ENCODE measurements at places on chromosomes 7 and 10.

- DNase-seq: no peak
These were observed 122.9 kb downstream of the LYZL1 start for GRCh38 chr10:29411666-29412315.

DNA sequence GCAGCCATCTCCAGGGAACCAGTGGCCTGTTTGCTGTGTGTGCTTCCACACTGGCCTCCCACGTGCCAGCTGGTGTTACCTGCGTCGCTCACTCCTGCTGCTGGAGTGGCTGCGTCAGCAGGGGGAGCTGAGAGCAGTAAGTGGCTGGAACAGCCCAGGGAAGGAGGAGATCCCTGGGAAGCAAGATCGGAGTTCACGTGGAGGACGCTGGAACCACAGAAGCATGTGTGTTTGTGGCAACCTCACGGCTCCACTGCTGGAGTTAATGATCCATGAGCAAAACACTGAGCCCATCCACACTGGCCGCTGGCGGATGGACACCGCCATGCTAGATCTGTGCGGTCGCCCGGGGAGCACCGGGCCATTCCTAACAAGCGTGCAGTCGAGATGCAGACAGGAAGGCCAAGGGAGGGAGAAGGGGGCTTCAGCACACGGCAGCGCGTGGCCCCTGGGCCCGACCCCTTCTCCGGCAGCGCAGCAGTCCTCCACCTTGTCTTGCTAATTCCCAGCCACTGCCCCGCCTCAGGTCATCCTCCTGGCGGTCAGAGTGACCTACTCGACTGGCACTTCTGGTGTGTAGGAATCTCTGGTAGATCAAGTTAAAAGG is 68.5 kb upstream of the EEPD1 start:
- peak; percentile 74 for DNase-seq

GRCh38 chr10:23897861-23898260 is 311.1 kb upstream of the KIAA1217 start:
- no peak for DNase-seq

DNA sequence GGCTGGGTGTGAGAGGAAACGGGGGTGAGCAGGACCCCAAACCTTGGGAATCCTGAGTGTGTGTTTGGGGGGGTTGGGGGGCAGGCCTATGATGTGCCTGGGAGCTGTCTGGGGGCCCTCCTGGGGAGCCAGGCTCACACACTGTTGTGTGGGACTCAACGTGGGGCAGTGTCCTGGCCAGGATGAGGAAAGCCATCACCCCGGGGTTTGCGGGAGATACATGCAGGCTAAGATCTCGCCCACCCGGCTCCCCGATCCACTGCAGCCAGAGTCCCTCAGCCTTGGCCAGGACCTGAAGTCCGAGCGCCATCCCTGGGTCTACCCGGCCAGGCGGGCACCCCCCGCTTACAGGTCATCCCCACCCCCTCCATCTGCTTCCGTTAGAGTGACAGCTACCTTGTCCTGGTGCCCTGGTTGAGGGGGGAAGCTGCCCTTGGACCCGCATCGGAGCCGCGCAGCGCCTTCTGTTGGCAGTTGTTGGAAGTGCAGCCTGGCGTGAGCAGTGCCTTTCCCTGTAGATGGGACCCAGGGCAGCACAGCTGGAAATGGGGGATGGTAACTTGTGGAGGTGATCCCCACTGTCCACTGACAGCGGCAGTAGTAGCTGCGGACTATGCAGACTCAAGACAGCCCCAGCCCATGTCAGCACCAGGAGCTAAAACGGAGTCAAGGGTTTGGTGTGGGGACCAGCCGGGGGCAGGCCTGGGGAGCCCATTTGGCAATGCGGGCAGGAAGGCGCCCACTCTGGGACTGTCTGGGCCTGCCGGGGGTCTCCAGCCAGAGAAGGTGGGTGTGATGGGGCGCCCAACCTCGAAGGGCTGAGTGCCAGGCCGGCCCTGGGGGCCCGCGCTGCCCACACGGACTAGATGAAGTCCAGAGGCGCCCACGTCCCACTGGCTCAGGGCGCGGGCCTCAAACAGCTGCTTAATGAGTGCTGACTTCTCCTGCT is 885.6 kb upstream of the ZNF722 start:
- DNase-seq: no peak

DNA sequence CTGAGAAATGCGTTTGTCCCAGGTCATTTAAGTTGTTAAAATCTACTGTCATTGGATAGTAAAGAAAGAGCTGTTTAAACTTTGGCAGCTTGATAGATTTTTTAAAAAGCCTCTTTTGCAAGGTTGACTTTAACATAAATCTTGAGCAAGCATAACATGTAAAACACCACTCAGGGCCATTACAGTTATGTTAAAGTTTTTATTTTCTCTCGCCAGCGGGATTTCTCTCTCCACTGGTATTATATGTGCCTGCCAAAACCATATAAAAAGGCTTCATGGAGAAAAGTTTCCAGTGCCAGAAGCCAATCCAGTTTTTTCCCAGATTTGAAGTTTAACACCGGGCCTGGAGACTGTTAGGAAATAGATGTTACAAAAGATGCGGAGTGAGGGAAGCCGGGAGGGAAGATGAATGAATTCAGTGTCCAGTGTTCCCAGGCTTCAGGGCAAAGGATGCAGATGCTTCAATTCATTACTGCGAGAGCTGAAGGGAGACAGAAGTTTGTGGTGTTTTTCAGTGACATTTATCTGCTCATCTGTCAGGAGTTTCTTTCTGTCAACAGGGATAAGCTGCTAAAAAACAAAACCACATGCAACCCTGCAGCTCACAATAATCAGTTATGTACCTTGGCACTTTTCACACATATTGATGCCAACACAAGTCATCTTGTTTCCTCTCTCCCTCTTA is 155.5 kb downstream of the SPAG6 start:
- DNase-seq: no peak

- peak; percentile 99 for DNase-seq
These were observed 520.0 kb downstream of the PARD3 start for GRCh38 chr10:34295142-34295548.

DNA sequence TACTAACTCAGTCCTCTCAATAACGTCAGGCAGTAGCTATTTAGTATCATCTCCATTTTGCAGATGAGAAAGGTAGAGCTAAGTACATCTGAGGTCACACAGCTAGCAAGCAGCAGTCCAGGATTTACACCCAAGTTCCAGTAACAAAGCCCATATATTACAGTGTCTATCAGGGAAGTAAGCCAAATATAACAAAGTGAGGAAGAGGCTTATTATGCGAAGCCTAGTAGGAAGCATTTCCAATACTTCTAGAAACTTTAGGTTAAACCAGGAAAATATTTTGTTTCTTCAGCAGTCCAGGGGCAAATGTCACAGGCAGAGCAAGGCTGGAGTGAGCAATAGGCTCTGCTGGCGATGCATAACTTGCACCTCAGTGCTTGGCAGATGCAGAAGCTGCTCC is 53.9 kb downstream of the NOC3L start:
- DNase-seq: no peak

DNA sequence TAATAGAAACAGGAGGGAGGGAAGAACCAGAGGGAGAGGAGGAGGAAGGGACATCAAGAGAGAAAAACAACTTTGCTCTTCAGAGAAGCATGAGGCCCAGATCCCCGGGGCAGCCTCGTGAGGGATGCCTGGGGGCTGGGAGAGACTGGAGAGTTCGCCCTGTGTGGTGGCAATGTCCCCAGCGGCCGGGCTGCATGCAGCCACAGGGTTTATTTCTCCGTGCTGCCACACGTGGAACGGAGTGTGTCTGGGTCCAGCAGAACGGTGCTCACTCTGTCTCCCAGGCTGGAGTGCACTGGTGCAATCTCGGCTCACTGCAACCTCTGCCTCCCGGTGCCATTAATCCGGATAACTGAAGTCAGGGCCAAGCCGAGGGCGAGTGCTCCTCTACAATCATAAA is 257.7 kb downstream of the ACTR3B start:
- DNase-seq: no peak

DNA sequence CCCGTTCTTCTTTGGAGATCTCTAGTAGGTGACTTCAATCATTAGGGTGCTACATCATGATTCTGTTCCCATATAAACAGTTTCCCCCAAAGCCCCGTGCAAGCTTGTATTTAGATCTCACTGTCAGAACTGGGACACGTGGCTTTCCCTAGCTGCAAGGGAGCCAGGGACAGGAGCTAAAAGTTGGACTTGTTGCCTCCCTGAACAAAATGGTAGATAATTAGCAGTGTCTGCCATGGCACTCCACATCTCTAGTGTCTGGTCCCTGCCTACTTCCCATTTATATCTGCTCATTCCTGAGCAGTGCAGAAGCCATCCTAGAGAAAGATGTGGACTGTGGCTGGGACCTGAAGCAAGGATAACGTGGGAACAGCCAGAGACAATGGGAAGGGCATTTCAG is 76.6 kb upstream of the FGFR2 start:
- DNase-seq: no peak

DNA sequence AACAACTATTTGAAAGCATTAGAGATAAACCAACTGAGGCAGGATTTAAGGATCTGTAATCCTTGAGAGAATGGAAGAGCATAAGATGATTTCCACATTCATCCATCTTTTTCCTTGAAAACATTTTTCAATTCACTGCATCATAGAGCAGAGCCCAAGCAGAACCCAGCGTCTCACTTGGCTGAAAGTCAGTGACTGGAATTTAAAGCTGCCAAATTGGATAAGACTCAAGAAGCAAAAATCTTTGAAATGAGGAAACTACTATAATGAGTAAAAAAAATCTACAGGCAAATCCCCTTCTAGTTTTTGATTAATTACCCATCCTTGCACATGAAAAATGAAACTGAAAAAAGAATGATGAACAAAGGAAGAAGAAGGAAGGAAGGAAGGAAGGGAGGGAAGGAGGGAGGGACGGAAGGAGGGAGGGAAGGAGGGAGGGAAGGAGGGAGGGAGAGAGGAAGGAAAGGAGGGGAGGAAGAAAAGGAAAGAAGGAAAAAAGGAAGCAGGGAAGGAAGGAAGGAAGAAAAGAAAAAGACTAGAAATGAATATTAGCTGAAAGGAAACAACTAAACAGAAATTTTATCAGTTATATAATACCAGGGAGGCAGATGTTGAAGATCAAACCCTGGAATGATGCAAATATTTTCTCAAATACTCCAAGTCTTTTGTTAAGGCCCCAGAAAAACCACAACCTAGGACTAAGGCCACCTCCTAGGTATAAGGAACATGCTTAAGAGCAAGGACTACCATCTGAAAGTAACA is 336.3 kb upstream of the MAGI2 start:
- DNase-seq: peak; percentile 75

- peak; percentile 30 for DNase-seq
These were observed 24.3 kb downstream of the FAM20C start for GRCh38 chr7:216360-217300.

- DNase-seq: peak; percentile 19
These were observed 99.6 kb downstream of the GRK5 start for GRCh38 chr10:119306986-119307392.

DNA sequence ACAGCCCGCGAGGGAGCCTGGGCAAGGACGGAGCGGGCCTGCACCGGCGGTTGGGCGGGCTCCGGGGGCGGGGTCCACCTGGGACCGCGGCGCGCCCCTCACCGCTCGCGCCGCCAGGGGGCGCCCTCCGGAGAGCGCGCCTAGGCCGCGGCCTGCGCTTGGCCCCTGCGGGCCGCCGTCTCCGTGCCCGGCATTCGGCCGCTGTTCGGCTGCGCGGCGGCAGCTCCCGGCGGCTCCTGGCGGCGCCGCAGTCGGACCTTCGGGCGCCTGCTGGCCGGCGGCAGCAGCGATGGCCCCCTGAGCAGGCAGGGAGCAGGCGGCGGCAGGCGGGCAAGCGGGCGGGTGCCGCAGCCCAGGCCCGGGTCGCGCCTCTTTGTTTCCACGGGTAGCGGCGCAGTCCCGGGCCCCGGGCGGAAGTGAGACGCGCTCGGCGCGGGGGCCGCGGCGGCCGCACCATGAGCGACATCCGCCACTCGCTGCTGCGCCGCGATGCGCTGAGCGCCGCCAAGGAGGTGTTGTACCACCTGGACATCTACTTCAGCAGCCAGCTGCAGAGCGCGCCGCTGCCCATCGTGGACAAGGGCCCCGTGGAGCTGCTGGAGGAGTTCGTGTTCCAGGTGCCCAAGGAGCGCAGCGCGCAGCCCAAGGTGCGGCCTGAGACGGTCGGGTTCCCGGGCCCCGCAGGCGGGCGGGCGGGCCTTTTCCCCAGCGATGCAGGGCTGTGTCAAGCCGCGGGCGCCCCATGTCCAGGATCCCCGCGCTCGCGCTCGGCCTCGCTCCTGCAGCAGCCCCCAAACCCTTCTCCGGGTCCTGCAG is at the start of gene INTS15:
Gene INTS15 (plus strand): TSS at position 193 of the 816 bp plus-strand sequence. CDS start 263 bp downstream, at position 456.
- DNase-seq: peak; percentile 77

- no peak for DNase-seq
These were observed 49.3 kb downstream of the ABCB4 start for GRCh38 chr7:87426160-87426559.

GRCh38 chr10:62618576-62619412 is 185.7 kb upstream of the ADO start:
- DNase-seq: peak; percentile 84

GRCh38 chr7:30796105-30796869 is 25.1 kb downstream of the MINDY4 start:
- DNase-seq: peak; percentile 57

- no peak for DNase-seq
These were observed 249.7 kb downstream of the CREB5 start for GRCh38 chr7:28661826-28662595.

DNA sequence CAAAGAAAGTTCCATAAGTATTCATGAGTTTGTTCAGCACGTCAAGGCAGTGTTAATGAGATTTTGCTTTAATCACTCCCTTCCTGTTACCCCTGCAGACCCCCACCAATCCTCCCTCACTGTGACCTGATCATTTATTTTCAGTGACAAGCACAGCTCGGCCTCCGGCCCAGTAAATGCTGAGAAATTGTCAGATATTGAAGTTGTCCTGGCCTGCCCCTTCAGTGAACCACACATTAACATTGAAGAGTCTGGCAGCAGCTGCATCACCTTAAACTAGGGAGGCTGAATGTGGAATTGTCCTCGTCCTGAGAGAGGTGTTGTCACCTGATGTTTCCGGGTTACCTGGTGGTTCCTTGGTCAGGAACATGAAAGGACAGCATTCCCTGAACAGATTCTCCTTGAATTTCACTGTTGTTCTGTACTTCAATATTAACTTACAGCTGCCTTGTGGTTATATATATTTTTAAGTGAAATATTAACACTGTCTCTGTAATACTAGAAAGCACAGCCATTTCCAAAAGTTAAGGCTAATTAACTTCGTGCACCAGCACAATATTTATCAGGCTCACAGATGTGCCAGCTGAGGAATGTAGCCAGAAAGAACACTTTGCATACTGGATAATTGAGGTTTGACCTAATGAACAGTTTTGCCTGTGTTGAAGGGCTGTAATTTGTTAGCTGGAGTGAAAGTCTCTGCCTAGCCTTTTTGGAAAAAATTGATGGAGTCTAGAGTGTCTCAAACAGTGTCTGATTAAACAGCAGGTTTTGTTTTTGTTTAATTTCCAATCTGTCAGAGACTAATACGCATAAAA is 265.3 kb downstream of the HDAC9 start:
- DNase-seq: no peak

- no peak for DNase-seq
These were observed 138.1 kb downstream of the GNAI1 start for GRCh38 chr7:80272560-80273239.
